ENCODE measurements at places on chromosomes 13 and 19.
A peak's percentile ranks its signal among the peaks of the same experiment; 100 is the strongest.

DNA sequence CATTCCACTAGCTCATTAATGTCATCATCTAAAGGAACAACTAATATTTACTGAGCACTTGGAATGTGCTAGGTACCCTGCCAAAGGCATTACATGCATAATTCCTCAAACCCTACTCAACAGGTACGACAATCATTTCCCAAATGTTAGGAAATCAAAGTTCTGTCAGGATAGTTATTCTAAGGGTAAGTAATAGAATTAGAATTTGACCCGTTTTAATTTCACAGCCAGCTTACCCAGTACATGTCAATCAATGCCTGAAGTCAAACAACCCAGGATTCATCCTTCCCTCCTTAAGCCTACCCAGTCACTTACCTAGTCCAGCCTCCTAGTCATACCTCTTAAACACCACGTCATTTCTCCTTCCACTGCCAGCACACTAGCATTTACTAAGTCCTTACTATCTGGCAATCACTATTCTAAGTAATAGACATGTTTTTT lies 2.4 kb downstream of the LNX2 start:
- DNase-seq, result no peak

- DNase-seq, result no peak
Observed at GRCh38 chr13:107545946-107546502, 669.3 kb downstream of the LIG4 start.

- no peak for DNase-seq
Observed at GRCh38 chr13:20989656-20990321, 71.6 kb downstream of the LATS2 start.

DNA sequence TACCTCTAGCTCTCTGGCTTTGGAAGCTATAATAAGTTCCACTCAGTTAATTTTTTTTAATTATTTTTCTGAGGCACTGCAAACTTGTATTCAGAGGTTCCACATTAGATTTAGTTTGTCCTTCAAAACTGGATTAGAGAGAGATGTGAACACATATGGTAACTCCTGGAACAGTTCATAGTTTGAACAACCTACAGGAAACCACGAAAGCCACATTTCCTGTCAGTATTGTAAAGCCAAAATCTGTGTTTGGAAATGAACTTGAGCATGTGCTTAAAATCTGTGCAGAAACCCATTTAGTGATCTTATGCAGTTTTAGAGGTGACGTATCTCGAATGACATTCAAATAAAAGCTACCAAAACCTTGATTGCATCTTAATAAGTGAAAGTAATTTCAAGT lies 1952.0 kb downstream of the OLFM4 start:
- DNase-seq, result no peak

- no peak for DNase-seq
Observed at GRCh38 chr13:50261130-50261901, 246.1 kb downstream of the KCNRG start.

DNA sequence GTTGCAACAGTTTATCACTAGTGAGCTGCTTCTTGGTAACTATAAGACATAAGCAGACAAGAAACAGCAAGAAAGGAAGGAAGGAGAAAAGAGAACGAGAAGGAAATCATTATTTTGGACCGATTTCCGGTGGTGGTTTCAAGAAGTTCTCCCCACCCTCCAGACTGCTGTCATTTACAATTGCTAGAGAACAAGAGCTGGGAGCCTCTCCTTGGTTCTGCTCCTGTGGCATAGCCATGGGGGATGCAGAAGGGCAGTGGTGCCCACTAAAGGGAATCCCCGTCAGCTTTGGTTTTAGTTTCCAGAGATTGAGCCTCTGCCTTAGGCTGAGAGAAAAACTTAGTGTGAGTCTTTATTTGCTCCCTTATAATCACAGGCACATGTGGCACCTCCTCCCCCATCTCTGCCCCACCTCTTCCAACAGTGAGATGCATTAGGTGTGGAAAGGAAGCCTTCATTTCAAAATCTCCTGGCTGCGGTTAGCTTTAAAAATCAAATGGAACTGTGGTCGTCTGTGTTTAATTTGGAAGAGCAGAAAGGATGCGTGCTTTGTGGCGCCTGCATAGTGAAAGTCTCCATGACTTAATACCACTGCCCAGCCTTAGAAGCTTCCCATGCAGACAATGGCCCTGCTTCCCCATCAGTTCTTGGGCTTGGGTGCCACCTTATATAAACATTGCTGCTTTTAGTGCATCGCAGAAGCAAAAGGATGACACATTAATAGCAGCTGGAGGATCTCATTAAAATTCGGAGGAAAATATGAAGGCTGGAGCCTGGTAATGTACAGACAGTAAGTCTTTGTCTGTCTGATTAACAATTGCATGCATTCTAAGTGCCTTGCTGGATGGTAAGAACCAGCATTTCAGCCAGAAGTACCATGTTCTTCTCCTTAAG lies 25.0 kb downstream of the LRCH1 start:
- no peak for DNase-seq

DNA sequence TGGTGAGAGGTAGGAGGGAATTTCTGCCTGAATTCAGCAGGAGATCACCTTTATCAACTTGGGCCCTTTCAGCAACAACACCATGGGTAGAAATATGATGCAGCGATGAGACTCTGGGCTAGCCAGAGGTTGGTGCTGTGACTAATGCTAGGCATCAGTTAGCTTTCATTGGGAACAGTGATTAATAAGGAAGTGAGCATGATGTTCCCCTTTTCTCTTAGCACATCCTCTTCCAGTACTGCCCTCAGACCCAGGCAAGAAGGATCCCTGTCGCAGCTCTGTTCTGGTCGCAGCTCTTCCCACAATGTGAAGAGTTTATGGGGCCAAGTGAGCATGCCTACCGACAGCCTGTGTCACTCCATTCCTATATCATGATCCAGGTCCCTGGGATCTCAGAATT lies 100.5 kb downstream of the FLT1 start:
- DNase-seq, result no peak

DNA sequence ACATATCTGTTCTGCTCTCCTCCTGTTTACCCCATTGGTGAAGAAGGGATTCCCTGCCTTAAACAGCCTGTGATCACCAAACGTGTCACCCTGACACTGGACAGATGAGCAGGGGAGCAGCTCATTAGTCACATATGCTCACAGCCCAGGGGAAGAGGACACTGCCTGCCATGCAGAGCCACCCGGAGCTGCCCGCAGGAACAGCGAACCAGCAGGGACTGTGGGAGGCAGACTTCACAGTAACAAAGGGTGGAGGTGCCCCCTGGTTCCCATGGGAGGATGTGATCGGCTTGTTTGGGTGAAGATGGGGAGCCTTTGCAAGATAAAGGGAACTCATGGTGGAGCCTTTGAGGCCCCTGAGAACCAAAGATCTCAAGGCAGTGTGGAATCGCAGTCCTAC lies 88.6 kb upstream of the FARP1 start:
- DNase-seq, result no peak

DNA sequence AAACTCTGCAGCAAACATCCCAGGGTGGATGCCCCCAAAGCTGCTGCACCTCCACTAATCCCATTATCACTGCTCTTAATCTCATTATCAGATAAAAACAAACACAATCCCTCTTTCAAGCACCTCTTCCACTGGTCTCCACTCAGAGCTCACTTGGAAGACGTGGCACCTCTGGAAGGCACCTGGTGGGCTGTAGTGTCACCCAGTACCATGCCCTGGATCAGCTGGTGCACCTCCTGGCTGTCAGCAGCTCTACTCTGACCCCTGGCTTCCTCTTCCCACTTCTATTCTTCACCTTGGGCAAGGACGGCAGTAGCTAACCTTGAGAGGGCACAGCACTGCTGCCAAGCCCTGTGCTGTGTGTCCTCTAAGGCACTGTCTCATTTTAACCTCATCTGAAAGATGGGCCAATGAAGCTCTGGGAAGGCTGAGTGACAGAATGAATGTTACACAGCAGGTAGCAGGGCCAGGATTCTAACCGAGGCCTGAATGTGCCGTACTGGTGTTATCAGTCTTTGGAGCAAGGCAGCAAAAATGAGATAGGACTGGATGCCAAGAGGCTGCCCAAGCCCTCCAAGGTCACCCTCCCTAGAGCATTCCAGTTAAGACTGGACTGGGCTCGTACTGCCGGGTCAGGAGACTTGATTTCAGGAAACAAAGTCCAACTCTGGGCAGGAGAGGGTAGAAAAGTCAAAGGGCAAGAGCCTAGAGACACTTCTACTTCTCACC lies 7.4 kb downstream of the BRD4 start:
- DNase-seq, result peak; percentile 32

DNA sequence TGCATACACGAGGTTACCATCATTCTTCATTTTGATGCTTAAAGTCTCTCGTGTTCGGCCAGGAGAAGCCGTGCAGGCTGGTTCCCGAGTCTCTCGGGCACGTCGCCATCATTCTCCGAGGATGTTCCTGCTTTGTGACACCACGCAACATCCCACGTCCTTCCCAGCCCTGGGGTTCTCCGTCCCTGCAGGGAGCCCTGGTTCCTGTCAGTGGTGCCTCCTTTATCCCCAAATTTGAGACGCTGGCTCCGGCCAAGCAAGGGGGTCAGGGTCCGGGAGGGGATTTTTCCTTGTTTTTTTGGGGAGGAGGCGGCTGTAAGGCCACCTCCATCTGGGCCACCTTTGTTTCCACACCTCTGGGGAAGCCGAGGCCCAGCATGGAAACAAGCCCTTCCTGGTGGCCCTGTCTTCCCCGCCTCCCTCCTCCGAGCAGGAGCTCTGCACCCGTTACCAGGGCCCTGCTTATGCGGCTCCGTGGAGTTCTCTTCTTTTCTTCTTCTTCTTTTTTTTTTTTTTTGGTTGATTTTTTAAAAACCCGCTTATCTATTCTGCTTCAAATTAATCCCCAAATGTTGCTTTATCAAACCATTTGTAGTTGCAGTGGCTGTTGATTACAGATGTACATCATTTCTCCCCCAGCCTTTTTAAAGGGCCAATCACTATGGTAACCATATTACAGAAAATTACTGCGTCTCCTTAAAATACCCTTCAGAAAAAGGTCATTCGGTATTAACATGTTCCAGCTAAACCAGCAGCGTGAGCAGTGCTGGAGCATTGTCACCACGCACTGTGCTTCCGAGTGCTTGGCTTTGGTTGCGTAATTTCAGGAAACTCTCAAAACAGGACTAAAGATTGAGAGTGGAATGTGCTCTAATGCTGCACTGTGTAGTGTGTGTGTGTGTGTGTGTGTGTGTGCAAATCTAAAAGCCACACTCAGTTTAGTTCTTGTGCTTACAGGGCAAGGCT lies 50.4 kb downstream of the TEX29 start:
- DNase-seq, result no peak

DNA sequence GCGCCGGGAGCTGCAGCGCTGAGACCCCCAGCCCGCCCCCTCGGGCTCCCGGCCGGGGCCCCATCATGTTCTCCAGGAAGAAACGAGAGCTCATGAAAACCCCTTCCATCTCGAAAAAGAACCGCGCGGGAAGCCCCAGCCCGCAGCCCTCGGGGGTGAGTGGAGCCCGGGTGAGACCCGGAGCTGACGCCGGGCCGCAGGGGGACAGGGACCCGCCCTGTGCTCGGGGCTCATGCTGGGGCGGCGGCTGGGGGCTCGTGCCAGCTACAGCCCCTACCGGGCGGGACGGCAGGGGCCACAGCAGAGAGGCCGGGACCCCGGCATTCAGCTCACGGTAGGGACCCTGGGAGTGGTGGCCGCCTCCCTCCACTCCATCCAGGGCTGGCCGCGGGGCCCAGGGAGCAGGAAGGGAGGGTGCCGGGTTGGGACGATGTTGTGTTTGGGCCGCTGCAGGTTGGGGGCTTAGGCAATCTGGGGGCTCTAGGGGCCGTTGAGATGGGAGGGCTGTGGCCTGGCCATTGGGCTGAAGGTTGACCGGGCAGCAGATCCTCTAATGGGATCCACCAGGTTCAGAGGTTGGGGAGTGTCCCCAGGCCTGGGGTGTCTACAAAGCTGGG lies 482 bp downstream of the ARHGAP45 start:
- DNase-seq, result no peak

DNA sequence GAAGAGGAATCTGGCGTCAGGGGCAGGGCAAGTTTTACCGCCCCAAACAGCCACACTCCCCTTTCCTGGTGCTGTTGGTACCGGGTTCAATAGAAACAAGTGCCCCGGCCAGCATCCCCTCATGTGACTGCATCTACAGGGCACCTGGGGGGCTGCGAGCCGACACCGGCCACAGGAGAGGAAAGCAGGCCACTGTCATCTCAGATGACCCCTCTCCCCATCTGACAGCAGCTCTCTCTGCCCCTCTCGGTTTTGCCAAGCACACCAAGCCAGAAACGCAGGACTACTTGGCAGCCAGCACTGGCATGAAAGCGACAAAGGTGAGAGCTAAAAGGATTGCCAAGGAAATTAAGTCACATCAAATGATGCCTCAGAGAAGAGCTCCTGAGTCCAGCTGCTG lies 37.1 kb downstream of the MLLT1 start:
- DNase-seq, result no peak

DNA sequence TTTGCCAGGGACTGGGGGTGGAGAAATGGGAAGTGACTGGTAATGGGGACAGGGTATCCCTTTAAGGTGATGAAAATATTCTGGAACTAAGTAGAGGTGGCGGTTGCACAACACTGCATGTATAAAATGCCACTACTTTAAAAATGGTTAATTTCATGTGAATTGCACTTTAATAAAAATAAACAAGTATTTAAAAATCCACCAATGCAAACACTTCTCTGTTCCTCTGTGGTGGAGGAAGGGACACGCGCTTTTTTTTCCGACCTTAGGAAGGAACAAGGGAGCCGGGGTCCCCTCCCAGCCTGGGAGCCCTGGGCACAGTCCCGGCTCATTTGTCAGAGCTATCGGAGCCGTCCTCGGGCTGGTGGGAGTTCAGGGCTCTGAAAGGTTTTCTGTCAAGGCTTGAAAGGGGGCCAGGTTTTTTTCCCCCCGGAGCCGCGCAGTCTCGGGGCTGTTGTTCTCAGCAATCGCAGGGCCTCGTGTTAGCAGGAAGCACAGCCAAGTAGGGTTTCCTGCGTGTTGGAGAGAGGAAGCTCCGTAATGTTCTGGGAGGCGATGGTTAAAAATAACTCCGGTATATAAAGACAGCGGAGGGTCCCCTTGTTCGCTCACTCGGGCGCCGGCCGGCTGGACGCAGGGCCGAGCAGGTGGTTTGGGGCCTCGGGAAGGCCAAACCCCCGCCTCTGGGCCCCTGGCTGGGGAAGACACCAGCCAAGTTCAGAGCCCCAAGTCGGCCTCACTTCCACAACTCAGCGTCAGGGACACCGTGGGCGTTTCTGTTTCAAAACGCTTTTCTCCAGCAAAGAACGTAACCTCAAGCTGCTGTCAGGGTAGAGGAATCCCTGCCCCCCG lies 41.2 kb upstream of the KLF2 start:
- DNase-seq, result no peak

- no peak for DNase-seq
Observed at GRCh38 chr13:107644136-107644535, 571.2 kb downstream of the LIG4 start.

DNA sequence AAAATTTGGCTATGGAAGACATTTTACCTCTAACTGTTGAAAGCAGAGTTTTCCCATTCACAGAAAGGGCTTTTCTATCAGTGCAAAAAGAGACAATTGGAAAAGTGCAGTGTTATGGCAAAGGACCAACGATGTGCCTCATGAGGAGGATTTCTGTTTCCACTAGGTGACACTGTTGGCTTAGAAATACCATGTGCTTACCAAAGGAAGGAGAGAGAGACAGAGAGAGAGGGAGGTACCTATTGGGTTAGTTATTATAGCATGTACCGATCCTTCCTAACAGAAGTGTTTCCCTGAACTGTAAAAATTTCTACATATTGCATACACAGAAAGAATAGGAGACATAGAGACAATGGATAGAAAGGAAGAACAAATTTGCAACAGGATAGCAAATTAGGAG lies 23.9 kb upstream of the PSG4 start:
- no peak for DNase-seq

Measured in WERI-Rb-1 (cell line).